Keratinocyte (primary cell): ENCODE measurements at places on chromosomes 5 and 9.

GRCh38 chr9:137891588-137892423, 14.2 kb downstream of the CACNA1B start:
- no peak for DNase-seq

- no peak for DNase-seq
These were observed 181.5 kb upstream of the OTULINL start for GRCh38 chr5:14400085-14400484.

DNA sequence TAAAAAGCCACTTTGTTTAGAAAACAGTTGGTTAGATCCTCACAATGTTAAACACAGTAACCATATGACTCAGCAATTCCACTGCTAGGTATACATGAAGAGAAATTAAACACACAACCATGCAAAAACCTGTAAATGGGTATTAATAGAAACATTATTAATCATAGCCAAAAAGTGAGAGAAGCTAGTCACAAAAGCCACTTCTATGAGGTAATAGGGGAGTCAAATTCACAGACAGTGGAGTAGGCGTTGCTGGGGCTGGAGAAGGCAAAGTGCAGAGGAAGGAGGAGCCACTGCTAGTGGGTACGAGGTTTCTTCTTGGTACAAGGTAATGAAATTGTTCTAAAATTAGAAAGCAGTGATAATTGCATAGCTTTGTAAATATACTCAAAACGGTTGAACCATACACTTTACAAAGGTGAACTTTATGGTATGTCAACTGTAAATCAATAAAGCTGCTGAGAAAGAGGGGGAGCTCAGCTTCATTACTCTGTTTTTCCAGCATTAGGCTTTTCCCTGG, 364.4 kb downstream of the GADD45G start:
- DNase-seq: no peak

GRCh38 chr5:88941581-88941980, 58.6 kb upstream of the MEF2C start:
- no peak for DNase-seq

DNA sequence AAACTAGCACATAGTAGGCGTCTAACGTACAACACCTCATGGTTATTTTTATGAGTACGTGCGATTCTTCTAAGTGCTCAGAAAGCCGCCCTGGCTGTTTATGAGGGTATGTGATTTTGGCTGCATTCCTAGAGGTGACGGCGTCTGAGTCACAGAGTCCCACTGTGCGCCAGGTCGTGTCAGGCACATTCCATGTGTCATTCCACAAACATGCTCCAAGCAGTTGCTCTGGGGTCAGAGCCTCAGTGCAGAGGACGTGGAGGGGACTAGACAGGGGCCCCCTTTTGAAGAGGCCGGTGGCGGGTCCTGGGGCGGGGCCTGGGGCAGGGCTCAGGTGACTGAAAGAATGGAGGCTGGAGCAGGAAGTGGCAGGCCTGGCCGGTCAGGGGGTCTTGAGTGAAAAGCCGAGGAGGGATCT, 51.9 kb downstream of the NEK6 start:
- peak; percentile 73 for DNase-seq
